Lung (tissue), 17 donors: ENCODE measurements at places on chromosomes 4 and X. TPM values are rescaled to one million over a fixed set of nuclear protein-coding genes. Genes with fewer than 3 reads are reported as not detected.

- H3K27ac ChIP-seq, result no peak overlapping the region
- DNase-seq, result no peak
- H3K36me3 ChIP-seq, result no peaks in the 10 kb centered on the region
- no peaks in the 10 kb centered on the region for H3K4me1 ChIP-seq
Measured at GRCh38 chrX:148928811-148929210, 428.4 kb downstream of the AFF2 start.

NIPAL1 gene
- 2.1 TPM for total RNA-seq

DNA sequence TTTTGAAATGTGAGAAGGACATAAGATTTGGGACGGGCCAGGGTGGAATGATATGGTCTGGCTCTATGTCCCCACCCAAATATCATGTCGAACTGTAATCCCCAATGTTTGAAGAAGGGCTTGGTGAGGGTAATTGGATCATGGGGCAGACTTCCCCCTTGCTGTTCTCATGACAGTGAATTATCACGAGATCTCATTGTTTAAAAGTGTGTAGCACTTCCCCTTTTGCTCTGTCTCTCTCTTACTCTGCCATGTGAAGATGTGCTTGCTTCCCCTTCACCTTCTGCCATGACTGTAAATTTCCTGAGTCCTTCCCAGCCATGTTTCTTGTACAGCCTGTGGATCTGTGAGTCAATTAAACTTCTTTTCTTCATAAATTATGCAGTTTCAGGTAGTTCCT lies 17.5 kb downstream of the MTMR8 start:
- H3K4me1 ChIP-seq, result no peaks in the 10 kb centered on the region
- DNase-seq, result no peak
- no peak overlapping the region for H3K27ac ChIP-seq
- no peaks in the 10 kb centered on the region for H3K36me3 ChIP-seq
- no peak overlapping the region for H3K4me3 ChIP-seq

EPGN gene
- total RNA-seq, result 0.98 TPM

- peaks cover 3% of the 10 kb centered on the region for H3K27me3 ChIP-seq
Measured at GRCh38 chr4:54946741-54947140, 178.7 kb downstream of the KDR start.

DNA sequence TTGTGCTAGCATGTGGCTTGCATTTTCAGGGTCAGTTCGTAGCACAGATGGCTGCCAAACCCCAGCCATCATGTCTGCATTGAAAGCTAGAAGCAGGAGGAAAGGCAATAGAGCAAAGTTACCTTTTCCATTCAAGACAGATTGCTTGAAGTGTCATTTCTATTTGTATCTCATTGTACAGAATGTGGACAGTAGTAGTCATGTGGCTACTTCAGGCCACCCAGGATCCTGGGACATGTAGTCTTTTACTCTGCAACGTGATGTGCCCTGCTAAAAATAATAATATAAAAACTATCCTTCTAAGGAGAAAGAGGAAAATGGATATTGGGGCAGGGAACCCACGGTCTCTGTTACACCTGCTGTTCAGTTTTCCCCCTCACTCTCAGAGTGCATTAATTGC lies 118.4 kb downstream of the RAPGEF2 start:
- H3K27me3 ChIP-seq, result no peaks in the 10 kb centered on the region
- no peak overlapping the region for H3K4me3 ChIP-seq
- DNase-seq, result no peak
- H3K4me1 ChIP-seq, result no peaks in the 10 kb centered on the region
- H3K36me3 ChIP-seq, result no peaks in the 10 kb centered on the region

DNA sequence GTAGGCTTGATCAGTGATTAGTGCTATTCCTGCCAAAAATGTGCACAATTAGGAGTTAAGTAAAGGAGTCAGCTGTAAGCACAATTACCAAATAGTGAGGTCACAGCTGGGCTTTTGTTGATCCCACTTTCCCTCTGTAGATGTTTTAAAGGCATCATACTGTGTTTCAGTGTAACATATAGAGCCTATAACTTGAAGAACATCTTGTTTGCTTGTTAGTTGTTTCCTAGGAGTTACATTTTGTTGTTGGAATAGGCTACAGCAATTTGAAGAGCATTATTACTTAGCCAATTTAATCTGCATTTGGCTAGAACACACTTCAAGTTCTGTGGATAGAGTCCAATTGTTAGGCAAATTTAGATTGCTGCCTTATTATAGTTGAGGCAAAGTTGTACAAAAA lies 210.7 kb upstream of the MAD2L1 start:
- H3K27me3 ChIP-seq, result no peaks in the 10 kb centered on the region
- peak; percentile 48 for DNase-seq
- H3K4me1 ChIP-seq, result no peaks in the 10 kb centered on the region
- H3K27ac ChIP-seq, result no peak overlapping the region
- no peak overlapping the region for H3K4me3 ChIP-seq

DNA sequence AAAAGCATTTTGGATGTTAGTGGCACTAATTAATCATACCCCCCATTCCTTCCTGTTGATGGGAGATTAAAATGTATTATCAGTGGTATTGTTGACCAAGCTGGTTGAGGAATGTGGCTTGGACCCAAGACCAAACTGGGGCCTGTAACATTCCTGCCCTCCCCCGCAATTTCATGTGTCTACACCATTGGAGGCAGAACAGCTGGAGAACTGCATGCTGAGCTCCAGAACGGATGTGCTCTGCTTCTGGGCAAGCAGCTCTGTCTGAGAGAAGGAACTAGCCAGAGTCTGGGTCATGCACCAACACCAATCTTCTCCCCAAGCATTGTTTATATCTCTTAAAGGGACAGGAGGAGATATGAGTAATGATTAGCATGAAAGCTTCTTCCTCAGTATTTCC lies 185.5 kb downstream of the CEP135 start:
- no peaks in the 10 kb centered on the region for H3K27me3 ChIP-seq
- no peak overlapping the region for H3K4me3 ChIP-seq
- DNase-seq, result peak; percentile 83
- H3K4me1 ChIP-seq, result peaks cover 17% of the 10 kb centered on the region

- H3K27me3 ChIP-seq, result no peaks in the 10 kb centered on the region
- H3K4me3 ChIP-seq, result no peak overlapping the region
- H3K4me1 ChIP-seq, result peaks cover 10% of the 10 kb centered on the region
- DNase-seq, result peak; percentile 13
- H3K36me3 ChIP-seq, result no peaks in the 10 kb centered on the region
Measured at GRCh38 chrX:153768311-153769157, 4.5 kb downstream of the PLXNB3 start.
